Chondrocyte (in vitro differentiated cells): ENCODE measurements at places on chromosomes 3 and 15. TPM values are rescaled to one million over a fixed set of nuclear protein-coding genes. Genes with fewer than 3 reads are reported as not detected.

DNA sequence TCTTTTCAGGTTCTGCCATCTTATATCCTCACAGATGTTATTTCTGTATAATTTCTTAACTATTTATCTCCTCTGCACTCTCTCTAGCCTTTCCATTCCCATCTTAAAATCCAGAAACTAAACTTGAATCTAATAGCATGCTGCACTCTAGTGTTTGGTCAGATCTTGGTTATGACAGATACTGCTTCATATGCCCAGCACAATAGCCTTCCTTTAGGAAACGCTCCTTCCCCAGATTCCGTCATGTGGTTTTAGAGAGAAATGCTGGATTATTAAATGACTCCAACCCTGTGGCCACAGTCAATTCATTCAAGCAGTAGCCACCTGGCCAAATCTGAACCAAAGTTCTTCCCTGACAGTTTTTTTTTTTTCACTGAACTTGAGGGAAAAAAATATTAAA, 19.4 kb downstream of the RASGRP1 start:
- DNase-seq: no peak

ANKRD63 gene
- total RNA-seq: 0.25 to 1.1 TPM in 2 of 3 replicates, not detected in the other

CHAC1 gene
- 2.8 to 78.5 TPM (median 77.6 TPM) in 3 replicates for total RNA-seq

ALDH1L1 gene
- 0.51 to 1.9 TPM (median 0.60 TPM) in 3 replicates for total RNA-seq

- no peak for DNase-seq
These were observed 75.1 kb downstream of the CCK start for GRCh38 chr3:42190701-42191442.

GRCh38 chr15:25426896-25427610, 11.8 kb downstream of the UBE3A start:
- DNase-seq: no peak

DNA sequence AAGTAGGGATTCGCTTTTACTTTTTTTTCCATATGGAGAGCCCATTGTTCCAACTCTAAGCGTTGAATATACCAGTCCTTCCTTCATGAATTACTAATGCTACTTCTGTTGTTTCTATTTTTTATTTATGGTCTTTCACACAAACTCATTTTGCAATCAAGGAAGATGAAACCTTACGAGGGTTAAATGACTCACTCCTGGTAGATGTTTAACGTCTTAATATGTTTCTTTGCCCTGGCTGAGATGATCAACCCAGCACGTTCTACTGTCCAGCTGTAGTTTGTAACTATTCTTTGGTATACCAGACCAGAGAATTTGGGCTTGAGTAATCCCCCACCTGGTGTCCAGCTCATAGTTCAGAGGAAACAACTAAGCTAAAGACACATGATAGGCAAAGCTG, 23.1 kb downstream of the CDCP1 start:
- no peak for DNase-seq
